AG20443 (cell line): ENCODE measurements at places on chromosomes 13 and 19.

- DNase-seq, result no peak
Measured at GRCh38 chr19:13014101-13014920, 19.0 kb downstream of the NFIX start.

DNA sequence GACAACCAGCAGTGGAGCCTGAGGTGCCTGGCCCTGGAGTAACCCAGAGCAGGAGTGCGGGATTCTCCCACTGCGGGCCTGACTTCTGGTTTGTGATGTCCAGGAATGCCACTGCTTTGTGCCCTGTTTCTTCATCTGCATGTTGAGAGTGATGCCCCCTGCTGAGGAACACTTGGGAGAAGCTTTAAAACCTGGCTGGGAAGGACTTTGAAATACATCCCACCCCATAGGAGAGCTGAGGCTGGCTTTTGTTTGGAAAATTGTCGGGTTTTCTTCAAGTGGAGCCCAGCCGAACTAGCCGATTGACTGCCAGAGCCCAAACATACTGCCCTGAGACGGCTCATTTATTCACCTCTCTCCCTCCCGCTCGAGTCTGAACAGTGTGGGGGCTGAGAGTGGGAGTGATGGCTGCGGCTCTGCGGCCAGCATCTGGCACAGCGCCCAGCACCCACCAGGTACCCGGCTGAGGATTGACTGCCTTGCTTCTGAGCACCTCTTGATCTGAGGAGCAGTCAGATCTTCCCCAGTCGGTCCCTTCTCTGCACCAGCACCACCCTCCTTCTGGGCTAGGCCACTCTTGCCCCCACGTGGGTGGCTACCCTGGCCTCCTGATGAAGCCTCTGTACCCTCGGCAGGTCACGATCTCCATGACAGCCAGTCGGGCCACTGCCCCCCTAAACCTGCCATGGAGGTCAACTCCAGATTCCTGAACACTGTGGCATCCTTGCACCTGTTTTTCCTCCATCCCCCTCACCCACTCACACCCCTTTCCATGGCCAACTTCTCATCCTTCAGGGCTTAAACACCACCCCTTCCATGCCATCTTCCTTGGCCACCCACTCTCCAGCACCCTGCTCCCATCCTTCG lies 148.9 kb downstream of the SIPA1L3 start:
- DNase-seq, result no peak

- DNase-seq, result no peak
Measured at GRCh38 chr19:41156207-41156606, 36.8 kb upstream of the CYP2S1 start.

- no peak for DNase-seq
Measured at GRCh38 chr13:26183416-26183815, 38.7 kb downstream of the RNF6 start.

DNA sequence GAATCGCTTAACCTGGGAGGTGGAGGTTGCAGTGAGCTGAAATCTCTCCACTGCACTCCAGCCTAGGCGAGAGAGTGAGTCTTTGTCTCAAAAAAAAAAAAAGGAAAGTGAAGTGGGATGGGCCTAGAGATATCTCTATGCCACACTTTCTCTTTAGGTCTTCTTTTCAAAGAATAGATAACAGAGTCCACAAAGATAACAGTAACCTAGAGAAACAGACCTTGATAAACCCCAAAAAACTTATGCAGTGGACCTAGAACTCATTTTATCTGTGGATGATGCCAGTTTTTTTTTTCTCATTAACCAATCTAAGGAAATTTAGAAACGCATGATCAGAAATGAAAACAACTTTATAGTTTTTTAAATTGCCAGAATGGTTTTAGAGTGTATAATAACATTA lies 227.4 kb downstream of the LHFPL6 start:
- DNase-seq, result no peak

DNA sequence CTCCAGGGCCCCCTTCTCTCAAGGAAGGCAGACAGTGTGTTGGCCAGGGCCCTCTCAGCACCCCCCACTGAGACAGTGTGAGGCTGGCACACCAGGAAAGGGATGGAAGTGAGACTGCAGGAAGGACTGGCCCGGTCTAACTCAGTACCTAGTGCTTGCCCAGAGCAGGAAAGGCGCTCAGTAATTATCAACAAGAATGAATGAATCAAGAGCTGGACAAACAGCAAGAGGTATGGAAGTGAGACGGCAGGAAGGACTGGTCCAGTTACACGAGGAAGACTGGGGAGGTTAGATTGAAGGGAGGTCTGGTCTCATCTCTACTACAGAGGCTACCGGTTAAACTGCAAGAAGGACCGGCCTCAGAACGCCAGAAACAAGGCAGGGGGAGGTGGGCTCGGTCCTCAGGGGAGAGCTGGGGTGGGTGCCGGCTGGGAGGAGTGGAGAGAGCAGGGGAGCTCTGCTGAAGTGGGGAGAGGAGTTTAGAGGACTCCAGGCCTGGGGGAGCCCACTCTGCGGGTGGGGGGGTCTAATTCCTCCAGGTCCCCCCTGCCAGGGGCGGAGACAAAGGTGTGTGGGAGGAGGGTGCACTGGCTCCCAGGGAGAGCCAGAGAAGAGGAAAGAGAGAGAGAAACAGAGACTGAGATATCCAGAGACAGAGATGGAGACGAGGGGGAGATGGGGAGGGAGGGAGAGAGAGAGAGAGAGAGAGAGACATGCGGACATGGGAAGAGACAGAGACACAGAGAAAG lies 1.1 kb downstream of the SLC8A2 start:
- DNase-seq, result no peak
